Suppressor macrophage treated with lipopolysaccharide for 4 hours (primary cell): ENCODE measurements at places on chromosomes 3 and 15.

- DNase-seq, result no peak
Measured at GRCh38 chr3:119401069-119401468, 62.3 kb downstream of the TMEM39A start.

DNA sequence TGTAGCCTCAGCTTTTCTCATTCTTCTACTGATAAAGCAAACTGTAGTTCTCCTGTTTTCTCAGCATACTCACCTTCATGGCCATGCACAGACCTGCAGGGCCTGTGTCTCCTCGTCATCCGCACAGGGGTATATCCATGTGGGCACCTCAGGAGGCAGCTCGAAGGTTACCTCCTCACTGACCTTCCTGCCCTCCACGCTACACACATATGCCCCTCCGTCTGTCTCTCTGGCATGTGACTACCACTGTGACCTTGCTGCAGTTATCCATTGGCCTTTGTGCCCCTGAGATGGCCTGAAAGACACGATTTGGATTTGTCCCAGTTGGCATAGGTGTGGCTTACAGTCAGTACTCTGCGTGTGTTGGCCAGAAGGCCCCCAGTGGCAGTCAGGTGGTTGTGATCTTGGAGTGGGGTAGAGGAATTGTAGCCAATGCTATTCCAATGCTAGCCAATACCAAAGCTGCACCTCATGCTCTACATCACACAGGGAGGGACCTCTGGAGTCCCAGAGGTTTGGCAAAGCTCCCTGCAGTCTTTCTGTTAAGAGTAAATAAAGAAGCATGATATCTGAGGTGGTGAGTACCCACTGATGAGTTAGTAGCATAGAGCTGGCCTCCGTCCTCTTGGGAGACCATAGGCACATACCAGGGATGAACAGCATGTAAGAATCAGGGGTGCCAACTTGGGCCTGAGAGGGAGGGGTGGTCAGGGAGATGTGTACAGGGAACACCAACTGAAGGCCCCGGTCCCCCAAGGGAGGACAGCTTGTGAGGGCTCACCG is 143.4 kb downstream of the EEFSEC start:
- no peak for DNase-seq

GRCh38 chr3:143071776-143072175 is 47.8 kb upstream of the CHST2 start:
- DNase-seq, result no peak

DNA sequence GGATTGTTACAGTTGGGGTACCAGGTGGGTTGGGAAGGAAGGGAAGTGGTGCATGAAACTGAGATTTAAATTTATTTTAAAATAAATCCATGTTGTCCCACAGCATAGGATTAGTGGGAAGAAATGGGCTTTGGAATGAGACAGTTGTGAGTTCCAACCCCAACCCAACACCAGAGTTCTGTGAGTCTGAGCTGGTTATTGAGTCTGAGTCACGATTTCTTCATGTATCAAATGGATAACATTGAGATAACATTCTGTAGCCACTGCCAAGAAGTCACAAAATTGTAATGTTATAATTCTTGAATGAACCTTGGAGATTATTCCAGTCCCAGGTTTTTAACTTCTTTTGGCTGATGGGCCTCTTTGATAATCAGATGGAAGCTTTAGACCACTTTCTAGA is 13.7 kb downstream of the IFT122 start:
- DNase-seq, result no peak

- peak; percentile 29 for DNase-seq
Measured at GRCh38 chr3:4320096-4320911, 17.1 kb downstream of the SETMAR start.

DNA sequence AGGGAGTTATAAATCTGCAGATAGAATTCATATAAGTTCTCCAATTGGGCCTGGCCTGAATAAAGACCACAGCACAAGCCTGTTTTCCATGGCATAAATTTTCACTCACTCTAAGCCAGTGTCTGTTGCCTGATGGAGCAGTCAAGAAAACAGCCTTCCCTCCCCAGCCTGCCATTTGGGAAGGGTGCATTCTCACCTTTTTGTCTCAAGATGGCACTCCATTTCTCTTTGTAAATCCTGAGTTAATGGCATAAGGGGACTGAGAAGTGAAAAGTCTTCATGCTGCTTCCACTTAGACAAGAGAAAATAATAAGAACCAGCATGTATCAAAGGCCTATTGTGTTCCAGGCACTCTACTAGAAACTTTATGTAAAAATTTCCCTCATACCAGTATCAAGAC is 115.6 kb upstream of the MANF start:
- DNase-seq, result no peak

GRCh38 chr15:62592920-62593319 is 427.8 kb upstream of the C2CD4B start:
- DNase-seq, result no peak

GRCh38 chr15:62553911-62554563 is 389.0 kb upstream of the C2CD4B start:
- no peak for DNase-seq

DNA sequence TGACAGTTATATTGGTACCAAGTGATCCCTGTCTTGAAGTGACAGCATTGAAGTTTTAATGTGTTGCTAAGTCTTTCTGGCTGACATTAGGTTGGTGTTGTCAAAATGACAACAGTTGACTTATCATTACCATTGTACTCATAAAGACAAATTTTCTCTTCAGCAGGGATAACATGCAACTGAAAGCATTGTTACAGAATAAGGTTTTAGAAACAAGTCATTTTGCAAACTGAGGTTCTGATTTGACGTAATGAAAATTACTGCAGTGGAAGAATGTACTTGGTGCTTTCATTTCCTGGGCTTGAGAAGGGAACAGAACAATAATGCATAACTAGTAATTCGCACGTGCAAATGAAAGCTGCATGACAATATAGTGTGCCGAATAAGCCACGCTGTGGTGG is 75.1 kb downstream of the MOBP start:
- no peak for DNase-seq

GRCh38 chr15:91186904-91187656 is 87.0 kb downstream of the SV2B start:
- no peak for DNase-seq

- DNase-seq, result peak; percentile 47
Measured at GRCh38 chr15:79970181-79970580, 815 bp downstream of the BCL2A1 start.

DNA sequence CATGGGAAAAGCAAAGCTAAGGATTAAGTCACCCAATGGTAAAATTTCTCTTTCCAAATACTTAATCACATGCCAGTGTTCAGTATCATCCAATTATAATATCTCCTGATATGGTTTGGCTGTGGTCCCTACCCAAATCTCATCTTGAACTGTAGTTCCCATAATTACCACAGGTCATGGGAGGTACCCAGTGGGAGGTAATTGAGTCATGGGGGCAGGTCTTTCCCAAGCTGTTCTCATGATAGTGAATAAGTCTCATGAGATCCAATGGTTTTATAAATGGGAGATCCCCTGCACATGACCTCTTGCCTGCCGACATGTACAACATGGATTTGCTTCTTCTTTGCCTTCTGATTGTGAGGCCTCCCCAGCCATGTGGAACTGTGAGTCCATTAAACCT is 26.1 kb upstream of the NMB start:
- peak; percentile 66 for DNase-seq

DNA sequence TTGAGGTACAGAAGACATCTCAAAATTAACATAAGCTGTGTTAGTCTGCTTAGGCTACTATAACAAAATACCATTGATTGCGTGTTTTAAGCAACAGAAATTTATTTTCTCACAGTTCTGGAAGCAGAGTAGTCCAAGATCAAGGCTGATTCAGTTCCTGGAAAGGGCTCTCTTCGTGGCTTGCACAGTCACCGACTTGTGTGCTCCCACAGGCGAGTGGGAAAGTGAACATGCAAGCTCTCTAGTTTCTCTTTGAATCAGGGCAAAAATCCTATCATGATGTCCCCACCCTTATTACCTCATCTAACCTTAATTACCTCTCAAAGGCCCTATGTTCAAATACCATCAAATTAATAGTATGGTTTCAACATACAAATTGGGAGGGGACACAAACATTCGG is 505.9 kb downstream of the ZIC1 start:
- DNase-seq, result no peak

DNA sequence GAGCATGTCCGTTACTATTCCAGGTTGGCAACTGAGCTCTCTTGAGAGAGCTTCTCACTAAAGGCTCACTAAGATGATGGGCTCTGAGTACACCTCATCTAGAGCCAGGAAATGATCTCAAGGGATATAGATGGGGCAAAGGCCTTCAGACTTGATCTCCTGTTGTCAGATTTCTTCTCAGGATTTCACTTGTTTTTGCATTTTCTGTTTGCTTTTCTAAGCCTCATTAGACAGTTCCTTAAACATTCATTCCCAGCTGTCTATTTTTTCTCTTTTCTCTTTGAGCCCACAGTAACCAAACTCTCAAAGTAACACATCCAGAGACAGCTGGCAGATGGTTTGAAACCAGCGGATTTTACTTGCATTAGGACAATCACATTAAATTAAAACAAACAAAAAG is 28.4 kb upstream of the ARL8B start:
- DNase-seq, result no peak

DNA sequence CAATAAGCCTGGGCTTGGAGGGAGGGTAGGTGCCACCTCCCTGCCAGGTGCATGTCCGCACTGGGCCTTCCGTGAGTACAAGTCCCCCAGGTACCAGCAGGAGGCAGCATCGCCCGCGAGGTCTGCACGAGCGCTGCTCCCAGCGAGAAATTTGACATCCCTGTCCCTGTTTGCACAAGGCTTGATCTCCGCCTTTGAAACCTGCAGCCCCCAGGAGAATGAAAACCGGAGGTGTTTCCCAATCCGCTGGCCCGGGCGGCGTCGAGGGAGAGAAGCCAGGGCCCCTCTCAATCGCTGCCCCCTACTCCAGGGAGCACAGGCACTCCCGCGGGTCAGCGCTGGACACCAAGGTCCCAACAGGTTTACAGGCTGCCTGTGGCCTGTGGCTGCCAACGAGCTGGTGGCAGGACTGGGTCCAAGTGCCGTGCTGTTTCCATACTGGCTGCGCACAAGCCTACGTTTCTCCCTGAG is 961 bp downstream of the HAPLN3 start:
- DNase-seq, result peak; percentile 44

DNA sequence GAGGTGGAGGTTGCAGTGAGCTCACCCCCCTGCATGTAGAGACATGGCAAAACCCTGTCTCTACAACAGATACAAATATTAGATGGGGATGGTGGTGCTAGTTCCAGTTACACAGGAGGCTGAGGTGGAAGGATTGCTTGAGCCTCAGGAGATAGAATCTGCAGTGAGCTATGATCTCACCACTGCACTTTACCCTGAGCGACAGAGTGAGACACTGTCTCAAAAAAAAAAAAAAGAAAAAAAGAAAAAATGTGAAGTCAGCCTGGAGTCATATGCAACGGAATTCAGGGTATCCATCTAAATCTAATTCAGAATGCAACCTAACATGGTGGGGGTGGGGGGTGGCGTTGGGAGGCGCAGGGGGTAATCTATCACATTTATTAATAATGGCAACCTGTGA is 37.1 kb upstream of the NR2F2 start:
- DNase-seq, result no peak

GRCh38 chr3:21562243-21562642 is 188.8 kb downstream of the ZNF385D start:
- DNase-seq, result no peak

- no peak for DNase-seq
Measured at GRCh38 chr3:44734646-44735168, 5.3 kb downstream of the ZNF501 start.

- peak; percentile 78 for DNase-seq
Measured at GRCh38 chr15:50059883-50060282, 59.1 kb downstream of the ATP8B4 start.

DNA sequence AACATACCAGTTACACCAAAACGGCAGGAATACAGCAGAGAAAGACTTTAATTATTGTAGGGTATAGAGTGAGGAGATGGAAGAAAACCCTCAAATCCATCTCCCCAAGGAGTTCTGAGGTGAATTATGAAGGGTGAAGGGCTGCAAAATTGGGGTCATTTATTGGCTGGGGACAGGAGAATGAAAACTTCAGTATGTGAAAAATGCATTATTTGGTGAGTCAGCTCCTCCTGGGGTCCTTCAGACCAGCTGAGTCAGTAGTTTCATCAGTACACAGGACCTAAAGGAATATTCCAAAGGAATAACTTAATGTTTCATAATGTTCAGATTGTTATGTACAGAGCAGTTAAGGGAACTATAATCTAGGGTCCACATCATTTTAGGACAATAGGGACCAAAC is 566.0 kb downstream of the GBE1 start:
- DNase-seq, result no peak

DNA sequence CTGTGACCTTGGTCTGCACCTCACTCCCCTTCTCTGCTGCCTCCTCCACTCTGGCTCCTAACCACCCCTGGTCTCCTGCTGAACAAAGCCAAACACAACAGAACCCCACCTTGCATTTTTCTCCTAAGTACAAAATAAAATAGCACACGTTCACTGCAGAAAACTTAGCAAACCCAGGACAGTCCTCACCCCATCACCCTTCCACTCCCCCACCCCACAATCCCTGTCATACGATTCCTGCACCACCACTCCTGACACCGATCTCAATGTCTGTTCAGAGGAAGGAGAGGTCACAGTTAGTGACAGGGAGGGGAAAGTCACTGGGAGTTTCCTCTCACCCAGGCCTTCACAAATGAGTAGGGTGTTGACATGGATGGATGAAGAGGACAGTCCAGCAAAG is 4.2 kb downstream of the VPS33B start:
- DNase-seq, result no peak

DNA sequence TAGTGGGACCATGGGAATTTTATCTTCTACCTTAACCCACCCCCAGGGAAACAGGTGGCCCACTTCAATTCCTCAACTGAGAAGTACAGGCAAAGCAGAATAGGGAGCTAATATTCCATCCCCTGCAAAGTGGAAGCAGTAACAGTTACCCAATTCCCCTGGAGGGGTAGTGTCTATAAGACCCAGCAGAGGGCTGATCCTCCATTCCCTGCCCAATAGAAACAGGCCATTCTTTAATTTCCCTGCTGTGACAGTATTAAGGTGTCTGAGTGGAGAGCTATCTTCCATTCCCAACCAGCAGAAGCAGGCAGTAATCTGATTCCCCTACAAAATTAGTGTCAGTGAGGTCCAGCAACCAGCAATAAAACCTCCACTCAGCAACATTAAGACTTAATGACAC is 219.8 kb downstream of the ULK4 start:
- DNase-seq, result no peak

DNA sequence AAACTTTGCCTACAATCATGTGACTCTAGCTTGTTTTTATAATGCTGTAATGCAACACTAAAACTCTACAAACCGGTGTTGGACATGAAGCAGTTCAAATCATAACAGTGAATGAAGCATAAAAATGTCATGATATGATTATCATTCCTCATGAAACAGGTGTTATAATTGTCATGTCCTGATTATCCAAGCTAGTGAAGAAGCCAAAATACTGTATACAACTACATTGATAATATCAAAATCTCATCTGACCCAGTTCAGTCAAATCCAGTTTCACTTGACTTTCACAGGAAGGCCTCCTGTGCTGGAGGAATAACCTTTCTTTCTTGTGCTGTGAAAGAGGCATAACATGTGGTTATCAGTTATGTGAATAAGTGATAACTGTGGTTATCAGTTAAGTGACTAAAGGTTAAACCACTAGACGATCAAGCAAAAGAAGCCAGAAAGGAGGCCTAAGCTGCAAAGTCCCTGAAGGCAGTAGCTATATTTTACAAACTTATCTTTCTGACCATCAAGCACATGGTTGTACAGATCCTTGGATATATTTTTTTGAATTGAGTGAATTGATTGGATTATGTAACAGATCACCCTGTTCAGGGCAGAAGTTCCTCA is 296.4 kb downstream of the TUSC7 start:
- no peak for DNase-seq
